SW480 (cell line): ENCODE measurements at places on chromosomes 16 and 17.

- DNase-seq = no peak
Measured at GRCh38 chr16:54462771-54463170, 176.2 kb upstream of the IRX3 start.

DNA sequence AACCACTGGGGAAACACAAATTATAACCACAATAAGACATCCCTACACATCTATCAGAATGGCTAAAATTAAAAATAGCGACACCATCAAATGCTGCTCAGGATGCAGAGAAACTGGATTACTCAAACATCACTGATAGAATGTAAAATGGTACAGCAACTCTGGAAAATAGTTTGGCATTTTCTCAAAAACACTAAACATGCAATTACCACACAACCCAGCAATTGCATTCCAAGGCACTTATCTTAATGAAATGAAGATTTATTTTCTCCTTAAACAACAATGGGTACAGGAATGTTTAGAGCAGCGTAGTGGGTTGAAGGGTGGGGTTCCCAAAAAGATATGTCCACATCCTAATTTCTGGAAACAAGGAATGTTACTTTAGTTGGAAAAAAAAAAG is 309.0 kb upstream of the PMFBP1 start:
- DNase-seq = no peak

GRCh38 chr16:4052801-4053293 is 63.4 kb downstream of the ADCY9 start:
- no peak for DNase-seq

GRCh38 chr17:48113201-48113676 is 5.7 kb downstream of the SNX11 start:
- no peak for DNase-seq

DNA sequence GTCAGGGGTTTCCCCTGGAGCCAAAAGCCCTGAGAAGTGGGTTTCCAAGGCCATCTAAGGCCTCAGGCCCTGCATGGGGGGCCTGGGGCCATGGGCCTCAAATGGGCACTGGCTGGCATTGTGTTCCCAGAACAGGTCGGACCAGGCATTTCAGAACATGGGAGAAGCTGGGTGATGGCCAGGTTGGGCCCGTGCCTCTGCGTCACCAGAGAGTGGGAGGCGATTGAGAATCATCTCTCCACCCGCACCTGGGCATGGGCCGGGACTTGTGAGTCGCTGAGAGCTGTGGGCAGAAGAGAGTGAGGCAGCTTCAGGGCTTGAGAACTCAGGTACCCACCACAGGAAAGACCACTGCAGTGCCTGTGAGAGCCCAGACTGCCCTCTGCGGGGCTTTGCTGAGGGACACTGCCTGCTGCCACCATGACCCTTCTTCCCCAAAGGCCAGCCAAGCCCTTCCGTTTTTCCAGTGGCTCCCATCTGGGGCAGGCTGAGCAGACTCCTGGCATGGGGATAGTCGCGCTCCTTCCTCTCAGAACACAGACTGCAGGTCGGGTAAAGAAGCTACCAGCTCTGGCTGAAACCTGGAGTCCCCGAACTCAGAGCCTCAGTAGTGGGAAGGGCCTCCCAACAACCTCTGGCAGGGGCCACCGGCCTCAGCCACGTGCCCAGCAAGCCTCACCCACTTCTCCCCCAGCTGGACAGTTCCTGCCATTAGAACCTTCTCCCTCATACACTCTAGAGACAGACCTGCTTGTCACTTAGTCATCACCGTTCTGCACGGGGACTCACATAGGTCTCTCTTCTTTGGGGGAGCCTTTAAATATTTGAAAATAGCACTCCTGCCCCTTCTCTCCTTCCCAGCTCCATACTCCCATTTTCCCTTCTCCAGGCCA is 1.6 kb downstream of the RAB11FIP4 start:
- DNase-seq = no peak

DNA sequence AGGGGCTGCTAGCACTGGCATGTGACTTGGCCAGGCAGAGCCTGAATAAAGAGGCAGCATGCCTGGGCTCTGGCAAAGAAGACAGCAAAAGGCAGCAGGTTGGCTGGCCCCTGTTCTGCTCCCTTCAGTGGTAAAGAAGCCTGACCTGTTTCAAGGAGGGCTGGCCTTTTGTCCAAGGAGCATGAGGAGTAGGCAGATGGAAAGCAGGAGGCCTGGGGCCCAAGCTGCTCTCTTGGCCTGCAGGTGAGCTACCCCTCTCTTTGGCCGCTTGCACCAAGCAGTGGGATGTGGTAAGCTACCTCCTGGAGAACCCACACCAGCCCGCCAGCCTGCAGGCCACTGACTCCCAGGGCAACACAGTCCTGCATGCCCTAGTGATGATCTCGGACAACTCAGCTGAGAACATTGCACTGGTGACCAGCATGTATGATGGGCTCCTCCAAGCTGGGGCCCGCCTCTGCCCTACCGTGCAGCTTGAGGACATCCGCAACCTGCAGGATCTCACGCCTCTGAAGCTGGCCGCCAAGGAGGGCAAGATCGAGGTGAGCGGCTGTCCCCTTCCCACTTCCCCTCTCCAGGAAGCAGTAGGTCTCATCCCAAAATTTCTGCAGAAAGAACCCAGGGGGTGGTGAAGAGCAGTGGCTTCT is 8.0 kb downstream of the TRPV2 start:
- DNase-seq = no peak

GRCh38 chr16:66133643-66134338 is 232.7 kb upstream of the CDH5 start:
- no peak for DNase-seq

GRCh38 chr16:27439271-27440018 is 37.5 kb downstream of the IL21R start:
- DNase-seq = no peak

DNA sequence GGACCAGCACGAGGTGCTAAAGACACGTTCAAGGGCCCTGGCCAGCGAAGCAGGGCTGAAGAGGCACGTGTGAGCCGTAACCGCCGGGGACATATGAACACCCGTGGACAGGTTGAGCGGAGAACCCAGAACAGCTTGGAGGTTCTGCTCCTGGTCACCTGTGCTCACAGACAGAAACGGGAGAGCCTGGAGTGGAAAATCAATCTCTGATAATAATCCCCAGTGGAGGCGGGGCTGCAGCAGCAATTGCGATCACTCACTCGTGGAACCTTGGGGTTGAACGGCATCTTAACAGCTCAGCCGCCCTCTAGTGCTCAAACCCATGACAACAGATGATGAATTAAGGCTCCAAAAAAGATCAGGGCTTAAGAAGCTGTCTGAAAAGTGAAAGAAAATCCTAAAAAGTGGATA is 25.6 kb downstream of the WIPI1 start:
- peak; percentile 33 for DNase-seq

DNA sequence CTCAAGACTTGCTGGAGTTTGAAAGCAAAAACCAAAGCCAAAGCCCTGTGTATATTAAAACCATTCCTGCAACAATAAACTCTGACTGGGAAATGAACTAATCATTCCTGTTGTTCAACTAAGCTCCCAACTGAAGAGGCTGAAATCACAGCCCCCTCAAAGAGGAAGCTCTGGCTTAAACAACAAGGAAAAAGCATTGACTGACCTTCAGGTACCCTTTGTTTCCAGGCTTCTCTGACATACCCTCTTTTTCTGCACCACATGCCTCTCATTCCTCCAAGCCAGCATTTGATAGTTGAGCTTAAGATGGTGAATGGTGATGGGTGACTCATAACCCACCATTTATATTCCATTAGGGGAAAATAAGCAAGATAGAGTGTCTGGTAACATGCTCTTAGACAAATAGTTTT is 470.9 kb upstream of the SOX9 start:
- DNase-seq = no peak

- peak; percentile 75 for DNase-seq
Measured at GRCh38 chr17:42459256-42459800, 650 bp downstream of the ATP6V0A1 start.

DNA sequence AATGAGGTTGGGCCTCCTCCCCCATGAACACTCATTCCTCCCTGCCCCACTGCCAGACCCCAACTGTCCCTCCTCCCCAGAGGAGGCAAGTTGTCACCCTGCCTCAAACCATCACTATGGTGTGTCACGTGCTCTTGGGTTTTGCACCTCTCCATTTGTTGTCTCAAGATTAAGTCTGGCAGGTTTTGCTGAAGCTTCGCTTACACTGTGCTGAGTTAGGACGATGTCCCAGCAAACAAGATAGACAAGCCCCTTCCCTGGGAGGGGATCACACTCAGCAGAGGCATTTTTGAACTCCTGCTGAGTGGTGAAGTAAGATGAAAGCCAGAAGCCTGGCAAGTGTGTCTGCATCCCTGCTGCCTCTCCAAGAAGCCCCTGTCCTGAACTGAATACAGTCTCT is 78.3 kb downstream of the CBLN1 start:
- no peak for DNase-seq

DNA sequence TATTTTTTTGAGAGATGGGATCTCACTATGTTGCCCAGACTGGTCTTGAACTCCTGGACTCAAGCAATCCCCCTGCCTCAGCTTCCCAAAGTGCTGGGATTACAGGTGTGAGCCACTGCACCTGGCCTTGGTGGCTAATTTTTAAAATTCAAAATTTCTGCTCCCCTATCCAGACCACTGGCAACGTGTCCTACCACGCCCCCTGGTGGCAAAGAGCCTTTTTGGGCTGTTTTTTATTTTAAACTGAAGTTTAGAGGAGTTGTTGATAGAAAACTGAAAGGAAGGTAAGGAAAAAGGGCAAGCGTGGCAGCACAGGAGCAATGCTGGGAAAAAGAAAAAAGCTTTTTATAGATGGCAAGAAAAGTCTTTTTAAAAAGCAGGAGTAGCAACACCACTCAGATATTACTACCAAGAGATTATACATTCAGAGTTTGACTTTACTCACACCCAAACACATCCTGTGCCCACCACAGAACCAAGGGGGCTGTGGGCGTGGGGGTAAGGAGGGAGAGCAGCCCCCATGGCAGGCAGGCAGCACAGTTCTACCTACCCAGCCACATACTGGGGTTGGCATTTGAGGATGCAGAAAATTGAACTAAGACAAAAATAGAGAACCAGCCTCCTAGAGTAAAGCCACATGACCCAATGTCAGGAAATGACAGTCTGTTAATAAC is 4.2 kb upstream of the MXRA7 start:
- DNase-seq = no peak

DNA sequence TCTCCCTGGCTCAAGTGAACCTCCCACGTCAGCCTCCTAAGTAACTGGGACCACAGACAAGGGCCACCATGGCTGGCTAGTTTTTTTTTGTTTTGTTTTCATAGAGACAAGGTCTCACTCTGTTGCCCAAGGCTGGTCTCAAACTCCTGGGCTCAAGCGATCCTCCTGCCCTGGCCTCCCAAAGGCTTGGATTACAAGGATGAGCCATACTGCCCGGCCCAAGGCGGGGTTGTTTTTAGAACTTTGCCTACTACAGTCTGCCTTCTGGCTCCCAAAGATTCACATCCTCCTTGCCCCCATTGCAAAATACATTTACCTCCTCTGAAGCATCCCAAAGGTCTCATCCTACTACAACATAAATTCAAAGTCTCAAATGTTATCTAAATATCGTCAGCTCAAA is 49.5 kb upstream of the PHOSPHO1 start:
- DNase-seq = no peak

GRCh38 chr17:46020023-46020761 is 21.1 kb downstream of the STH start:
- no peak for DNase-seq

DNA sequence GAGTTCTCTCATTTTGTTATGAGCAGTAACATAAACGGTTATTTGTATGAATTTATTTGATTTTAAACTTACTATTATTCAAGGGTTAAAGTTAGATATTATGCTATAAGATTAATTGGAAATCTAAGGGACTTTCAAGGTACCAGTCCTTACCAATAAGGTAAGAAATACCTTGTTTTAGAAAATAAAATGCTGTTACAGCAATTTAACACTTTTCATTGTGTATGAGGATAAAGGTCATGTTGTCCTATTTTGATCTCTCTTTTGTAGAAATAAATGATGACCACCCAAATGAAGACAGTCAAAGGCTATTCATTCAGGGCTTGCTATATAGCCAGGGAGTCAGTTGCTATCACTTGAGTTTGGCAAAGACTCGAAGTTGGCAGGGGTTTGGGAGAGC is 1185.9 kb upstream of the GOT2 start:
- DNase-seq = no peak

GRCh38 chr17:59405944-59406705 is 74.7 kb downstream of the YPEL2 start:
- no peak for DNase-seq

- DNase-seq = peak; percentile 23
Measured at GRCh38 chr17:1709403-1709951, 700 bp downstream of the TLCD2 start.

- DNase-seq = no peak
Measured at GRCh38 chr16:85574672-85575475, 38.2 kb upstream of the GSE1 start.

DNA sequence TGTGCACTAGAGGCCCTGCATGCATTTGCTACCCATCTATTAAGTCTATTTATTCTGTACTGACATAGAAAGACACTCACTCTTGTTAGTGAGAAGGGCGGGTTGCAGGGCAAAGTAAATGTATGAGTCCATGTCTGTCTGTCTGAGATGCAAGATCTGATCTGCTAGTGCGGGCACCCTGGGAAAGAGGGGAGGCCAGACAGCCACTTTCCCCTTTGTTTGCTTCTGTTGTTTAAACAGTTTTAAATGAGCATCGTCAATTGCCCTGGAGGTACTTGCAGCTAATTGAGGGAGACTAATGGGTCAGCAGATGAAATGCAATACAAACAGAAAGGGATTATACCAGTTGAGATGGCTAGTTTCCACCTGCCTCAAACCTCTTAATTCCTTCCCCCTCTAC is 24.9 kb downstream of the SCNN1G start:
- no peak for DNase-seq

DNA sequence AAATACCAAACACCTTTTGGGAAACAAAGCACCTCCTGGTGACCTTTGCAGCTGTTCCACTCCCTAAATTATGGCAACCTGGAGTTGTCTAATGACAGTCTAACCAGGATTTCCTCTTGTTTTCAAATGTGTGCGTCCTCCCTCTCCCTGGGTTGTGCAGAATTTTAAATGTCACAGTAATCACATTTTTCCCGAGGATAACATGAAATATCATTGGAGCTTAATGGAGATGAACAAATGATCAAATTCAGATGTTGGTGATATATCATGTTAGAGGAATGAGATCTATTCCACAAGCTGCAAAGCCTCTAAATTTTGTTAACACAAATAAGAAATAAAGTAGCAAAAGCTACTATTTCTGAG is 86.9 kb upstream of the HLF start:
- DNase-seq = no peak
